Kidney epithelial cell (primary cell): ENCODE measurements at places on chromosomes 3 and 15.
A peak's percentile ranks its signal among the peaks of the same experiment; 100 is the strongest.

DNA sequence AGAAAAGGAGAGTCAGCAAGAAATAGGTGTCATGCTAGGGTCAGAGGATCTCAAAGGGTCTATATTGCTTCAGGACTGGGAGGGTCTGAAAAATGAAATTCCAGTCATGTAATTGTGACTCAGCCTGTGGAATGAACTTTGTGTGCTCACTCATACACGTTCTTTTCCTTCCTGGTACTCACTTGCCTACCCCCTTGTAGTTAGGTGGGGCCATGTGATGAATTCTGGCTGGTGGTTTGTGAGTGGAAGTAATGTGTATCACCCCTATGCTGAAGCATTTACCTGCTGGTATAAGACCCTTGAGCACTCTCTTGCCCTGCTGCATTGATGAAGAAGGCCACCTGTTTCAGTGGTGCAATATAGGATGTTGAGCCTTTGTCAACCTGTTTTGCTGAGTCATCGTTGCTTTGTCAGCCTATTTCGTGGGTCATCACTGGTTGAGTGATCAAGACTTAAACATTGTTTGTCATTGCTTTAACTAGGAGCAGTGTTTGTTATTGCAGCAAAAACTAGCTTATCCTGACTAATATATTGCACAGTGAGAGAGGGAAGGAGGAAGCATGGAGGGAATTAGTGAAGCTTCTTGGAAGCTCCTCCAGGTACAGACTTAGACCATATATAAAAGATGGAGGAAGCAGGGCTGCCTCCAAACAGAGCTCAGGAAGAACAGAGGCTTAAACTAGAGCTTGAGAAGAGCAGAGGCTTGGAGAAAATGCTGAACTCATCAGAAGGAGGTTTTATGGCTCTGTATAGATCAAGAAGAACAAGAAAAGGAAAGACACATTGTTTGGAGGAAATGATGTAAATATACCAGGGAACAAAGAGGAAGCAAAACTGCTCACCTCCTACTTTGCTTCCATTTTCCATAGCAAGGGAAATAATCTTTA is 28.9 kb downstream of the TLNRD1 start:
- DNase-seq: no peak

- no peak for DNase-seq
These were observed 58.4 kb downstream of the MAP6D1 start for GRCh38 chr3:183766745-183767606.

DNA sequence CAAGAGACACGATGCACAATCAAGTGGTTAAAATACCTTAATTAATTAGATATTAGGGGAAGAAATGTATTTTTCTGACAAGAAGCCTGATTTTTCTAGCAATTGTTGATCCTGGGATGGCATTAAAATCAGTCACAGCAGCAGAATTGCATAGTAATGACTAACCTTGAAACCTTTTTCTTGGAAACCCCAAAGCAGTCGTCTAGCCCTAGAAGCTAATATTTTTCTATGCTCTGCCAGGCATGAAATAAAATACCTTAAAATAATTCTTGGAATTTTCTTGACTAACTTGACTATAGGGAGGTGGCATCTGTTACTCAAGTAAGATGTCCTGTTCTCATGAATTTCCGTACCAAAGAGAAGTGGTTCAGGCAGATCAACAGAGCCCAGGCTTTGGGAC is 204.1 kb downstream of the THRB start:
- DNase-seq: peak; percentile 56

DNA sequence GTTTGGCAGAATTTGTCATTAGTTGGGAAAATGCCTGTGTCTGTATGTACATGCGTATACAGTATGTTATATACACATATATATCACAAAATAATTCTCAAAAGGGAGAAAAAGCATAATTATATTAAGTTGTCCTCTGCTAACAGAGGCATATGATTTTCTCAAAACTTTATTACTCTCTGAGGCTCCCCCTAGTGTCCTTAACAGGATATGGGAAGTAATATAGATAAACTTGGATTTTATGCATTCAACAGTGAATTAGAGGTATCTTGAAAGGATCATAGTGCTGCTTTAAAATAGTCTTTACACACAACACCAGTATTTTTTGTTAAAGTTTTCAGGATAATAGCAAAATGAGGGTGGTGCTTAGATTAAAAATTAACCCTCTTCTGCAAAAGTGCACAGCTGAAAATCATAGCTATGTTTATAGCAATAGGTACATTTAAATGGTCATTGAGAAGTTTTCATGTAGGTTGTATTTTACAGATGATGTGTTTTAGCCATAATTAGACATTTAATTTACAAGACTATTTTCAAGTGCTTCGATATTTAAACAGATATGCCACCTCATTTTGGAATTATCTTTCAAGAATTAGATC is 454.0 kb upstream of the ROBO2 start:
- DNase-seq: no peak

DNA sequence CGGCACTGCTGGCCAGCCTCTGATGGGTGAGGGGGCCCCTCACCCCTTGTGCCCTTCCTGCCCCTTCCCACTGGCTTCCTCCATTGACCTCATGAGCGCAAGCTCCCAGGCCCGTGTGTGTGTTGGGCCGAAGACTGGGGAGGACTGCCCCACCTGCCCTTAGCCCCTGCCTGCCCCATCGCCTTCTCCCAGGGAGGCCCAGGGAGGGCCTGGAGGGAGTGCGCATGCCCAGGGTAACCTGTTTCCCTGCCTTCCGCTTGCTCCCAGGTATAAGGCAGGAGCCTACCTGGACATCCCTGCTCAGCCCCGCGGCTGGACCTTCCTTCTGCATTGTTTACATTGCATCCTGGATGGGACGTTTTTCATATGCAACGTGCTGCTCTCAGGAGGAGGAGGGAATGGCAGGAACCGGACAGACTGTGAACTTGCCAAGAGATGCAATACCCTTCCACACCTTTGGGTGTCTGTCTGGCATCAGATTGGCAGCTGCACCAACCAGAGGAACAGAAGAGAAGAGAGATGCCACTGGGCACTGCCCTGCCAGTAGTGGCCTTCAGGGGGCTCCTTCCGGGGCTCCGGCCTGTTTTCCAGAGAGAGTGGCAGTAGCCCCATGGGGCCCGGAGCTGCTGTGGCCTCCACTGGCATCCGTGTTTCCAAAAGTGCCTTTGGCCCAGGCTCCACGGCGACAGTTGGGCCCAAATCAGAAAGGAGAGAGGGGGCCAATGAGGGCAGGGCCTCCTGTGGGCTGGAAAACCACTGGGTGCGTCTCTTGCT is 8.8 kb downstream of the DLL4 start:
- no peak for DNase-seq

- no peak for DNase-seq
These were observed 753.5 kb upstream of the NECTIN3 start for GRCh38 chr3:110318108-110318507.

GRCh38 chr15:63940966-63941620 is 105.2 kb downstream of the DAPK2 start:
- DNase-seq: no peak

GRCh38 chr3:37956723-37957538 is 33.7 kb upstream of the VILL start:
- DNase-seq: no peak

DNA sequence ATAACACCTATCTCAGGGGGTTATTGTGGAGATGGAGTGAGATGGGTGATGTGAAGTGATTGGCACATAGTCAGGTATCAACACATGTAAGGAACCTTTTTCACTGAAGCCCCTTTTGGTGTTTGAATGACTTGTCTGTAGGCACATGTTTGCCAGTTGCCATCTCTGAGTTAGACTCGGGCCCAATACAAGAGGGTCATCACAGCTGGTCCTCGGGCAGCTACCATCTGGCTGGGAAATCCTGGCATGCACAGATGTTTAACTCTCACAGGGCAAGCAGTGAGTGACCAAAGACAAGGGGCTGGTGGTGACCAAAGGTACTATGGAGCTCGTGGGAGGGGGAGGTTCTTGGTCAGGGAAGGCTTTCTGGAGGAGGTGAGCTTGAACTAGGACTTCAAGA is 118.8 kb downstream of the CLSTN2 start:
- no peak for DNase-seq

- no peak for DNase-seq
These were observed 42.3 kb downstream of the NR1D2 start for GRCh38 chr3:23987356-23987755.

GRCh38 chr3:111667170-111667569 is 72.0 kb upstream of the ZBED2 start:
- DNase-seq: no peak

DNA sequence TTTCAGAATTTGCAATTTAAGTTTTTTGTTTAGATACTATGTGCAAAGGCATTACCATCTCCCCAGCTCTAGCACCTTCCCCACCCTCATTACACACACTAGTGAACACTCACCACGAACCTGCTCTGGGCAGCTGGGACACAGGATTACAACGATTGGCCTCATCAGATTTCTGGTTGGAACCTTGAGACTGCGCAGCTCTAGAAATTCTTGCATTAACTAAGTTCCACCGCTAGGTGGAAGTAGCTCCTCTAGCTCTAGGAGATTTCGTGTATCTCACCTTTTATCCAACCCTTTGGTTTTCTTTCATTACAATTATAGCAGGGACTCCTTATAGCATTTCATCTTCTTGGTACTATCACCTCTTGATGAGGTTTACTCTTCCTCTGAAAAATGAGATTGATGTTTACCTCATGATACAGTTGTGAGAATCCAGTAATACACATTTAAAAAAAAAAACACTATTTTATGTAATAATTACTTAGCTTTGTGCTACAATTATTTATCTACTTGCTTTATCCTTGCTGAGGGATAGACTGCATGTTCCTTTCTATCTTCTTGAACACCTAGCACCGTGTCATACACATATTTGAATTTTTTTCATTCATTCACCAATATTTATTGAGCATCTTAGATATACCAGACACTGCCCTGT is 28.7 kb upstream of the PLOD2 start:
- DNase-seq: no peak

DNA sequence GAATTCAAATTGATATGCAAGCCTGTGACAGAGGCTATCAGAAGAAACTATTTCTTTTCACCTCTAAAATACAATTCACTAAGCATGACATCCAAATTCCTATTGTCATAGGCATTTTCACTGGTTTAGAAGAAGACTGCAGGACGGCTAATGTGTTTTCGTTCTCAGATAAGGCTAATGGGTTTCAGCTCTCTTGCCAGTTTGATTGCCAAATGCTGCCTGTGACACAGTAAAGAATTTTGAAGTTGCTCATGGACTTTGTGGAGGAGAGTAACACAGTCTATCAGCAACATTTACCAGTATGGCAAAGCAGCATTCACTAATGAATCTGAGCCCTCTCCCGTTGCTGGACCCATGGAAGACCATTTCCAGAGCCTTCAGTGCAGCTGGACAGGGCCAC is 948.1 kb downstream of the FHIT start:
- no peak for DNase-seq

GRCh38 chr3:141523615-141524375 is 37.0 kb downstream of the RASA2 start:
- DNase-seq: no peak

- DNase-seq: no peak
These were observed 78.8 kb downstream of the EOMES start for GRCh38 chr3:27643355-27643754.

- no peak for DNase-seq
These were observed 157.9 kb upstream of the NUDT16 start for GRCh38 chr3:131223373-131224289.
